COLO829 (cell line): ENCODE measurements at places on chromosomes 4 and X.

DNA sequence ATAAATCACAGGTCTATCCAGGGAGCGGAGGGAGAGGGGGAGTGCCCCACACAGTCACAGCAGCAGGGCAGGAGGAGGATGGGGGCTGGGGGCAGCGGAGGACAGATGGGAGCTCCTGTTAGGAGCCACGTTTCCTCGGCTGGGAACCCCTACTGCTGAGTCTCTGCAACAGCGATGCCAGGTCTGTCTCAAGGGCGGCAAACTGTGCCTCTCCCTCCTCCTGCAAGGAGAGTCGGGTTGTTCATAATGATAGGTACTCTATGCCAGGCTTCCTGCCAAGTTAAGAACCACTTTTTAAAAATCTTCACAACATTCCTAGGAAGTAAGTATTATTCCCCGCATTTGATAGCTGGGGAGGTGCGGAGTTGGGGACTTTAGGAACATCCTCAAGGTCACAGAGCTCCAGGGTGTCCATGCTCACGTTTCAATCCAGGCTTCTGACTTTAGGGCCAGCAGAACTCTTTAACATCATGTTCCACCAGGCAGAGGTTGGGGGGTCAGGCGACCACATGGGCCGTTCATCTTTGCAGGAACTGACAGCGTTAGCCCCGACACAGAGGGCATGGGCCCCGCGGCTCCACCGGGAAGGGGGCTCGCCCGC, 98.3 kb upstream of the MAML3 start:
- no peak for DNase-seq

DNA sequence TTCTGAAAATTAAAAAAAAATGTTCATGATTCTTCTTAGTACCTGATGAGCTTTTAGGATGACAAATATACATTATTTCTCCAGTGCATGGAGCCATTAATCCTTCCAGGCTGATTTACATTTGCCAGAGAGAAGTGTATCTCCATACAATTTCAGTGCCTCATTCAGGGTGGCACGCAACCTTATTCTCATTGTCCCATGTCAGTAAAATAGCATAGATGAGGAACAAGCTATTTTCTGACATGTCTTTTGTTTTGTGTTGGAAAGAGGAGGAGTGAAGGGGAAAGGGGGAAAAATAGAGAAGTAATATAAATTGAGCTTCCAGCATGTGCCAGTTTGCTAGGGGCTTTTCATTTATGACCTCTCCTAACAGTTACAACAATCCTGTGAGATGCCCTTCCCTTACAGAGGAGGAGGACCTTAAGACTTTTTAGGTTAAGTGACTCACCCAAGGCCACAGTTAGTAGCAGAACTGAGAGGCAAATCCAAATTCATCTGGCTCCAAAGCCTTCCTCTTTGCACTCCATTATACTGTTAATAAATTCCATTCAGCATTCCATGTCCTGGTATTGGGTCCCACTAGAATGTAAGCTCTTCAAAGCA, 274.8 kb upstream of the GPC4 start:
- no peak for DNase-seq

DNA sequence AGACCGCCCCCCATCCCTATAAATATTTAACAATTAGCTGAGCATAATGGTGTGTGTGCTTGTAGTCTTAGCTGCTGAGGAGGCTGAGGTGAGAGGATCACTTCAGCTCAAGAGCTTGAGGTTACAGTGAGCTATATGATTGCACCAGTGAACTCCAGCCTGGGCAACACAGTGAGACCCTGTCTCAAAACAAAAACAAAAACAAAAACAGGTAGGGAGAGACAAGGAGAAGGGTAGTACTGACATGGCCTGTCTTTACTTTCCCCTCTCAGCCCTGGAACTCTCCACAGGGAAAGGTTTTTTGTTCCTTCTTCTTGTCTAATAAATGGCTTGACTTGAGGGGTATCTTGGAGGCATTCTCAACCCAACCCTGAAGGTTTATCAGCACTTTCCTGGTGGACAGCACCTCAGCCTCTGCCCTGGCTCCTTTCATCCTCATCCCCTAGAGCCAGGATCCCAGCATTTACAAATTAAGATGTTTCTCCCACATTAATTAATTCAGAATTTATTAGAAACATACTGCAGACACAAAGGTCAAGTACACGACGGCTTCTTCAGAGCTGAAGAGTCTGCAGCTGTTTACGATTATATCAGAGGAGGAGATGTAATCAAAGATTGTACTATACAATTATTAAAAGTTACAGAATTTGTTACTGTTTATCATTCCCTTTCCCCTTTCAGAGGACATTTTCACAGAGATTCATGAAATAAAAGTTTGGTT, 131.8 kb downstream of the AFF1 start:
- peak; percentile 28 for DNase-seq

DNA sequence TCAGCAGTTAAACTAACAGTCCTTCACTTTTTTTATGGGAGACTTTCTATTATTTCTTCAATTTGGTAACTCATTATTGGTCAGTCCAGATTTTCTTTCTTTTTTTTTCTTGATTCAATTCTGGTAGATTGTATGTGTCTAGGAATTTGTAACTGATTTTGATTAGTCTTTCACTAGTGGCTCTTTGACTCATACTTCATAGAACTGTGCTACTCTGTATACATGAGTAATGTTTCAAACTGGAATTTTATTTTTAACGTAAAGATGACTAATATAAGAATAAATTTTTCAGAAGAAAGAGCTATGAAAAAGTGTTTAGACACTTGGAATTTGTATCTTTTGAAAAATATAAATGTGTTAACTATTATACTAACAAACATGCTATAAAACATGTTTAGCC, 813.0 kb downstream of the TRAM1L1 start:
- no peak for DNase-seq

DNA sequence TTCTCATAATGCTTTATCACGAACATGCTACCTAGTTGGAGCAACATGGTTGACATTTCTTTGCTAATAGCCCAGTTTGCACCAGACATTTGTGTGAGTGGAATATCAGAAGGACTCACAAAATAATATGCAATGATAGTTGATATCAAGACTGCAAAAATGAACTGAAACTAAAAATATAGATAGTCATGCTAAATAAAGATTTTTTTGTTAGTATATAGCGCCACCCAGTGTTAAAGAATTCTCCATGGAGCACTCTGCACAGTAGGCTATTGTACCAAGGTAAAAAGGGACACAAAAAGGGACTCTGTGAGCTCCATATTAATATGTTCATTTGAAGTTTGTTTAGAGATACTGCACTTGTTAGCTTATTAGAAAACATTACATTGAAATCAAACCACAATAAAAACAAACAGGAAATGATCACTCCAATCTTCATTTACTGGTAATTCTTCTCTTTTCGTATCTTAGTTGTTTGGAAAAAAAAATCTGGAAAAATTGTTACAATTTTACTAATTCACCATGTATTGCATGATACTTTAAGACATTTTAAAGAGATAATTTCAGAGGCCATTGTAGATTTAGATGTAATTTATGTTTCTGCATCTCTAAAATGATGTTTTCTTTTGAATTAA, 1509.6 kb downstream of the ADGRL3 start:
- DNase-seq = peak; percentile 59

DNA sequence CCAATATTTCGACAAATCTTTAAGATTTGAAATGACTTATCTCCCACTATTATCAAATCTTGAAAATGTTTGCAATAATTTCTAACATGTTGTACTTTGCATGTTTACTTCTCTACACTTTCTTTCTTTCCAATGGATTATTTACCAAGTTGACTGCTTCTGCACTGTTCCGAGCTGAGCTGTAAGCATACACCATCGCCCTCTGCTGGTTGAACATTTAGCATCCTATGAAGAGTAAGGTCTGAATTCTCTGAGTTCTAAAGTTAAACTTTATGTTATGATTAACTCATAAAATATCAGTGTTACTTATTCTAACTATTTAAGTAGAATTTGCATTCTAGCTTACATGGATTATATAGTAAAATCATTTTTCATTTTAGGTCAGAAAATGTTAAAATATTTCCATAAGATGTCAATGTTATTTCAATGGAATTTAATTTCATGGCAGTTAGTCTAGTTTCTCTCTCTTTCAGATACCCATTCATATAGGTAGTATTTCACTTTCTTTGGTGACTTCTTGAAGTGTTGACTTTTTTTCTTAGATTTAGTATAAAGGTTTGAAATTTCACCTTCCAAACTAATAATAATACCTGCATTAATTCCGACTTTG, 137.4 kb downstream of the DKK2 start:
- peak; percentile 66 for DNase-seq

- no peak for DNase-seq
Observed at GRCh38 chrX:115581759-115582615, 21.0 kb downstream of the PLS3 start.

- no peak for DNase-seq
Observed at GRCh38 chr4:165874791-165875371, 1.8 kb downstream of the TLL1 start.

DNA sequence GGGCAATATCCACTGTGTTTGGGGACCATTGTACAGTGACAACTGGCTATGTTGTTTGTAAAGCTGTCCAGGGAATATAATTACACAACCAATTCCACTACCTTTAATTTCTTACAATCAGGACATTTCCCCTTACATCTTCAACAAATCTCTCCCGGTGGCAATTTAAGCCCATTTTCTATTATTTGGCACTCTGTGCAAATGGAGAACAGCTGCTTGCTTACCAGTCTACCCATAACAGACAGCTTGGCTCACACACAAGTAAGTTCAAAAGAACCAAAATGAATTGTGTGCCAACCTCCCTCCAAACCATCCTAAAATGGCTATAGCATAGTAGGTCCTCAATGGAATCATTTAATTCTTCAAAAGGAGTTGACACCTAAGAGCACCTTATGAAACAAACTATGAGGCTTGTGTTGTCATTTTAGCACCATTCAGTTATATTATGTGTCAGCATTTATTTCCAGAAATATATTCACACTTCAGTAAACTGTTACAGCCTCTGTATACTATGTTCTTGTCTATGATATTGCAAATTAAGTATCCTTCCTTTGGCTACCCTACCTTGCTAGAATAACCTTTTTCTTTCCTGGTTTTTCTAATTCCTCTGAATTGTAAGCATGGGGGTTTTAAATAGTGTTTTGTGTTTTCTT, 18.4 kb downstream of the GABRA4 start:
- DNase-seq = no peak

- DNase-seq = peak; percentile 12
Observed at GRCh38 chrX:57573754-57574153, 18.1 kb upstream of the ZXDB start.

GRCh38 chrX:69082055-69082752, 83.0 kb downstream of the PJA1 start:
- peak; percentile 47 for DNase-seq

DNA sequence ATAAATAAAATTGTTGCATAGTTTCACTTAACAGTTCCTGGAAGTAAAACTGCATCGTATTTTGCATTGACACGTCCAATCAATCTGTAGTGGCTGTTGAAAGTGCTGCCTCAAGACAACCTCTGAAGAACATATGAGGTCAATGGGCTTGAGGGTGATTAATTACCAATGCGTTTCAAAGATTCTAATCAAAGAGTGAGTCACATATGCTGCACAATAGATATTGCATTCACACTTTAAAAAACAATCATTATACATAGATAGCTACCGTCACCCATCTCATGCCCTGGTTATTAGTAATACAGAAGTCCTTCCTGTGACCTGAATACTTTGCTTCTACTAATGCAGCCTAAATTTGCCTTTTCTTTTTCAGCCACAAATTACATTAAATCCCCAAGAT, 743.3 kb upstream of the SLIT2 start:
- no peak for DNase-seq

DNA sequence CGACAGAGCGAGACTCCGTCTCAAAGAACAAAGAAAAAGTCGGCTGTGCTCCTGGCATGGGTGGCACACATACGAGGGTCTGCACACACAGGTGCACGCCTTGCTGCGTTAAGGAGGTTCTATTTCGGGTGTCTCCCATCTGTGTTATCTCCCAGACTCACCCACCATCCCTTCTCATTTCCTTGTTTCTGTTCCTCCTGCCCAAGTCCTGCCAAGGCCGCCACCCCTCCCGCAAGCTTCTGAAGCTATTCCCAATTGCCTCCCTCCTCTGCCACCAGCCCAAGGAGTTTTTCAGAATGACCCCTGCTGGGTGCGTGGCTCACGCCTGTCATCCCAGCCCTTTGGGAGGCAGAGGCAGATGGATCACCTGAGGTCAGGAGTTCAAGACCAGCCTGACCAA, 6.0 kb upstream of the IL3RA start:
- DNase-seq = no peak

- DNase-seq = no peak
Observed at GRCh38 chr4:25914670-25915352, 791 bp downstream of the SMIM20 start.
